H54 (cell line): ENCODE measurements at places on chromosomes 1 and 21.

GRCh38 chr1:96487394-96487793 is 234.2 kb upstream of the PTBP2 start:
- peak; percentile 15 for DNase-seq

DNA sequence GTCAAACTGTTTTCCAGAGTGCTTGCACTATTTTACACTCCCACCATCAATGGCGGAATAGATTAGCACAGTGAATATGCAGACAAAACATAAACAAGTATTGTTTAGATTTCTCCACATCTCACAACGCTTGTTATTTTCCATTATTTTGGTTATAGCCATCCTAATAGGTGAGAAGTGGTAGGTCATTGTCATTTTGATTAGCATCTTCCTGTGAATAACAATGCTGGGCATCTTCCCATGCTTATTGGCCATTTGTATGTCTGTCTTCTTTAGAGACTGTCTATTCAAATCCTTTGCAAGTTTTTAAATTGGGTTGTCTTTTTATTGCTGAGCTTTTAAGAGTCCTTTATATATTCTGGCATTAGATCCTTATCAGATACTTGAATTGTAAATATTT is 54.7 kb downstream of the LRRC71 start:
- DNase-seq, result no peak

DNA sequence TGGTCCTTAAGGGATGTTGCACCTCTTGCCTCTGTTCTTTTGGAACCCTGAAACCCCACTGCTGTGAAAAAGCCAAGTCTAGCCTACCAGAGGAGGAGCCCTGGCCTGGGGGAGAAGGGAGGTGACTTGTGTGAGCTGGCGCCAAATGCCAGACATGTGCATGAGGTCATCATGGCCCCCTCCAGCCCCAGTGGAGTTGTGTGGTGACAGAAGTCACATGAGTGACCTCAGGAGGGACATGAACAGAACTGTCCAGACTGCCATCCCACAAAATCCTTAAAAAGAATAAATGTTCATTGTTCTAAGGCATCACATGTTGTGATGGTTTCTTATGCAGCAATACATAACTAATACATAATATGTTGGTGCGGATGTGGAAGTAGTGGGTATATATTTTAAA is 10.8 kb downstream of the HHAT start:
- no peak for DNase-seq

DNA sequence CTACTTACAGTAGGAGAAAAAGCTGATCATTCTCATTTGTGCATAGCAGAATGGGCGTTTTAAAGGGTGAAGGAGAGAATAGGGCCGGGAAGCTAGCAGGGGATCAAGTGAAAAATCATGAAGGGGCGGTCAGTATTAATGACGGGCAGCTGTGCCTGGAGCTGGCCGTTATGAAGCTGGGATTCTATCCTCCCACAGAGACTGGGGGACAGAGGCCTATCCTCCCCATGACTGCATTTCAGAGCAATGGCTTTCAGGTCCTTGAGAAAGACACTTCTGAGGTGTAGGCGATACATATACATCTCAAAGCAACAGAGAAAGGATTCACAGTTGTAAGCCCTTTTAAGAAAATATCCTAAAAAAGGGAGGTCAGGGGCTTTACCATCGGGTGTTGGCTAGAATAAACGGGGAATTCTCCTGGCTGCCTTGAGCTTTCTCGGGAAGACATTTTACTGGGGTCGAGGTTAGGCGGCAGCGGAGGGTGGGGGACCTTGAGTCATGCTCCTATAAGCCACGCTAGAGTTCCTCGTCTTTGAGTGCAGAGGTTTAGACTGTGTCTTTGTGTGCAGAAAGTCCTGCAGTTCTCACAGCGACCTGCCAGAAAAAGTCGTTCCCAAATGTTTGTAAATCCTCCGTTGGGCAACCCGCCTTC is 559 bp upstream of the MTARC2 start:
- no peak for DNase-seq

DNA sequence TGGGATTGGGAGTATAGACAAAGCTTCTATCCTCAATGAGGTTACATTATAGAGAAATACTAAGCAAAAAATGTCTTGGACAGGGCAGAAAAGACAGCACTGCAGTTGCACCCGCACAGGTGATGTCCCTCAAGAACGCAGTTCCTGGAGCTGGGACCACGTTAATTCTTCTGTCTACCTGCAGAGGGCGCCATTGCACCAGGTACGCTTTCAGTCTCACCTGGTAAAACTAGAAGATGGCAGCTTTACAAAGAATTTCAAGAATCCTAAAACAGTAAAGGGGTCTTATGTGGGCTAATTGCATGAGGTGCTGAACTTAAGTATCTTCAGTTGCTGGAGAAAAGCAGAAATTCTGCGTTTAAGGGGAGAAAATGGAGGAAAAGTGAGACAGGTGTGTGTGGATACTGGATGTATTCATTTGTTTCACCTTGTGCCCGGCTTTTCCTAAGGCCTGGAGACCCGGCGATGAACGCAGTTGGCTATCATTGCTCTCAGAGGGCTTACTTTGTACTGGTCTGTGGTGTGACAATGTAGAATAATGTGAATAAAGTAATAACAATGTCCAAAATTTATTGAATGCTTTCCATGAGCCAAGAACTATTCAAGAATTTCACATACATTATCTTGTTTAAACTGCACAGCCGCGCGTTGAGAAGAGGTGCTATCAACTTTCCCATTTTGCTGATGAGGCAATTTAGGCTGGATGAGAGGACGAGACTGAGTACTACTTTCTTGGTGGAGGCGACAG is 276.3 kb upstream of the GREM2 start:
- peak; percentile 11 for DNase-seq

GRCh38 chr1:206705191-206705590 is 20.5 kb downstream of the MAPKAPK2 start:
- no peak for DNase-seq

DNA sequence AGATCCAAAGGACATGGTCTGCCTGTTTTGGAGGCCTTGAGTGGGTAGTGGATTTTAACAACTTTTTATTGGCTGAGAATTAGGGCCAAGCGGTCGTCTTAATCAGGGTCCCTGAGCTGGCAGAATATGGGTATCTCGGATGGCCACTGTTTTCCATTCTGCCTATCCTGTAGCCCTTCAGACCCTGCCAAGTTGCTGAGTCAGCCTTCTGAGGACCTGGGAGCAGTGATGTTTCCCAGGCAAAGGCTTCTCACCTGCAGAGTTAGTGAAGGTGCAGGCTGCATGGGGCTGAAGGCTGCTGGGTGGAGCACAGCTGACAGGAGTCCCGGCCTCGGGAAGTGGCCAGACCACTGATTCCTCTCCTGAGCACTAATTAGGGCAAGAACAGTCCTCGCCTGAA is 11.4 kb downstream of the RASSF5 start:
- DNase-seq, result no peak

DNA sequence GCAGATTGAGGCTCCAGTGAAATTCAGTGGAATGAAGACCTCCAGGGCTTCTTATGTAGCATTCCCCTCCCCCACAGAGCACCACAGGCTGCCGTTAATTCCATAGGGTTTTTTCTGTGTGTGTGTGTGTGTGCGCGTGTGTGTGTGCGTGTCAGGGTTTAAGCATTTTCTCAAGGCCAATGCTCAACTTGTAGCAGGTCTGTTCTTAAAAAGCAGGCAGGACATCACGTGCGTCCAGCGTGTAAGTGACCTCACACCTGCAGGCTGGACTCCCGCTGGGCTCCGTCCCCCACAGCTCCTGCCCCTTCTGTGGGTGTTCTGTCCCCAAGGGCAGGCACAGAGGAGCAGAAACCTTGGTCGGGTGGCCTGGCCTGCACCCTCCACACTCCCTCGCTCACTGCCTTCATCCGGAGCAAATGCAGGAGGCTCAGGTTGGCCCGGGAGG is 5.3 kb downstream of the PRDM16 start:
- DNase-seq, result no peak

DNA sequence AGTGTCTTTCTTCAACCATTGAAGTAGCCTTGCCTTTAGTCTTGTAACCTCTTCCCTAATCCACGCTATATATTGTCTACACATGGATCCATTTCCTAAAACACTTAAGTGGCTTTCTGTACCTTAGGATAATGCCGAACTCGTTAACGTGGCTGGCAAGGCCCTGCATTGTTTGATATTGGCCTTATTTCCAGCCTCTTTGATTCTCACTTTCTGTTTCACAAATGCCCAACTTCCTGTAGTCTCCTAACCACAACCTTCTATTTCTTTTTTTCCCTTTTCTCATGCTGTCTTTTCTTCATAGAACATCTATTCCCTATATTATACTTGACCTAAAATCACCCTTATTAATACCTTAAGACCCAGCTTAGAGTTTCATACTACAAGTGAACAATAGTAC is 536.0 kb downstream of the LMO4 start:
- no peak for DNase-seq

DNA sequence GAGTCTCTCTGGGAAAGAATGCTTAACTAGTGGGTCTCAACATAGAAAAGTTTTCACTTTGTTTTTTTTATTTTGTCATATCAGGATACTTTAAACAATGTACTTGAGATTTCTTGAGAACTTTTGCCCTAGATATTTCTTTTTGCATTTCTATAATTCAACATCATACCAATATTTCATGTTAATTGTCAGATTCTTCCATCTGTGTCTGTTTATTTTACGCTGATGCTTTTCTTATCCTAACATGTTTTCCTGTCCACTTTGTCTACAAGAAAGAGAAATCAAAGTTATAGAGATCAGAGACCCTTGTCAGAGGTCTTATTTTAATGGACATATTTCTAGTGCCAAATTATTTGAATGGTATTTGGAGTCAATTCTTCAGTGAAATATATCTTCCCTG is 95.5 kb upstream of the B3GALT2 start:
- no peak for DNase-seq

DNA sequence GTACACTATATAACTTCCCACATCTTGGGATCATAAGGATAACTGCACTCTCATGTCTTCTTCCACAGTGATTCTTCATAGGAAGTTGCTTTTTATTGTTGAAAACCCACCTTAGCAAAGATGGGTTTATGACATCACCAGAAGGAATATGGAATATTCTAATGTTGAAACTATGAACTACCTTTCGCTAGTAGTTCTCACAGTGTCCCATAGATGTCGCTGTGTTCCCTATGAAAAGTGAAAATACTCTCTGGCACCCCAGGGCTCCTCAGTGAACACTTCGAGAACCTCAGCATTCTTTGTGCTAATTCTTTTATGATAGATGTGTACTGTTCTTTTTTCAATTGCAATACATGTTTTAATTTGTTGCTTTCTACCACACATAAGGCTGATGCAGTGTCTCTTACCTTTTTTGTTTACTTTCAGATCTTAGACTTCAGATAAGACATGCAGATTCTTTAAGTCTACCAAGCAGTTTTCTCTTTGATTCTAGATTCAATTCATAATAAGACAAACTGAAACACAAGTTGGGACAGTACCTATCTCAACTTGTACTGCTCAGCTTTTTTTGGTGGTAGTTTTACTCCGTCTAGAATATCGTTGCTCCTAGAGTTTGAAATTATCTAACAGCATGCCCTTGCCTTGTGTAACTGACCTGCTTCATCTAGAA is 90.8 kb downstream of the GTF2B start:
- no peak for DNase-seq

GRCh38 chr1:41673806-41674205 is 189.3 kb upstream of the EDN2 start:
- DNase-seq, result no peak

DNA sequence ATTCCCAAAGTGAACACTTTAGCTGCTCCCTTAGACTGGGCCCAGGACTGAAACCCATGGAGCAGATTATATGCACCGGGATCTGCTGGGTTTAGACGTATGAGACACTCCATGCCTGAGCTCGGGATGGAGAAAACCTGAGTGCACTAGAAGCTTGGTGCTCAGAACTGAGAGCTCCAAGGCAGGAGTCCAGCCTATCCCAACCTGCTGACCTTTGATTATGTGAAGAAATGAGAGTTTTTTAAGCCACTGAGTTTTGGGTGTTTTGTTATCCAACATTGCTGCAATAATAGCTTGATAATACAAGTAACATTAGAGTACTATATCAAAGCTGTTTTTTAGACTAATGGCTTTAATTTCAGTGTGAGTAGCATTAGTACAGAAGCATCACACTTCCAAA is 131.5 kb upstream of the KCNK1 start:
- DNase-seq, result no peak

DNA sequence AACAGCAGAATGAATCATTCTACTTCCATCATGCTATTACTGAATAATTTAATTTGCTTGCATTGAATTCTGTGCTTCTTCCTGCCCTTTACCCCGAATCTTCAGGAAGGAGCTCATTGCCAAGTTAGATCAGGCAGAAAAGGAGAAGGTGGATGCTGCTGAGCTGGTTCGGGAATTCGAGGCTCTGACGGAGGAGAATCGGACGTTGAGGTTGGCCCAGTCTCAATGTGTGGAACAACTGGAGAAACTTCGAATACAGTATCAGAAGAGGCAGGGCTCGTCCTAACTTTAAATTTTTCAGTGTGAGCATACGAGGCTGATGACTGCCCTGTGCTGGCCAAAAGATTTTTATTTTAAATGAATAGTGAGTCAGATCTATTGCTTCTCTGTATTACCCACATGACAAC is 44.2 kb downstream of the MAP3K7CL start:
- no peak for DNase-seq

DNA sequence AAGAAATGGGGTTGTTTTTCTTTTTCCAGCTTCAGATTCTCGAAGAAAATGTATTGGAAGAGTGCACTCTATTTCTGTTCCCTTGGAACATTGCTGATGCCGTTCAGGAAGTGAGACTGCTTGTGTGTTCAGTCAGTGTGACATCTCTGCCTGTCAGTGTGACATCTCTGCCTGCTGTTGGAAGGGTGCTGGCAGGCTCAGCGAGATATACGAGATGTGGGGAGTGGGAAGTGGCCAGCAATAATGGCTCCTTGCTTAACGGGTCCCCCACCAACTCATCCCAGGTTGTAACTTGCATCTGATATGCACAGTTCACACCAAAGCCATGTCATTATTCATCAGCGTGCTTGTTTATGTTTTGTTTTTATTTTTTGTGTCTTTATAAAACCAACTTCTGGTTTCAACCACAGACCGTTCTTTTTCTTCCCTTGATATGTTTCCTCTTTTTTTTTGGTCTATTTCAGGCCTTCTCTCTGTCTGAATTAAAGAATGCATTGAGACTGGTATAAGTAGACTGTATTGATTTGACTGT is 145.4 kb downstream of the GALNT2 start:
- no peak for DNase-seq

- DNase-seq, result no peak
These were observed 13.1 kb upstream of the BCL9 start for GRCh38 chr1:147527941-147528936.

- DNase-seq, result no peak
These were observed 38.3 kb downstream of the CD34 start for GRCh38 chr1:207872621-207873020.
